ENCODE measurements at places on chromosomes 11 and 22.

DNA sequence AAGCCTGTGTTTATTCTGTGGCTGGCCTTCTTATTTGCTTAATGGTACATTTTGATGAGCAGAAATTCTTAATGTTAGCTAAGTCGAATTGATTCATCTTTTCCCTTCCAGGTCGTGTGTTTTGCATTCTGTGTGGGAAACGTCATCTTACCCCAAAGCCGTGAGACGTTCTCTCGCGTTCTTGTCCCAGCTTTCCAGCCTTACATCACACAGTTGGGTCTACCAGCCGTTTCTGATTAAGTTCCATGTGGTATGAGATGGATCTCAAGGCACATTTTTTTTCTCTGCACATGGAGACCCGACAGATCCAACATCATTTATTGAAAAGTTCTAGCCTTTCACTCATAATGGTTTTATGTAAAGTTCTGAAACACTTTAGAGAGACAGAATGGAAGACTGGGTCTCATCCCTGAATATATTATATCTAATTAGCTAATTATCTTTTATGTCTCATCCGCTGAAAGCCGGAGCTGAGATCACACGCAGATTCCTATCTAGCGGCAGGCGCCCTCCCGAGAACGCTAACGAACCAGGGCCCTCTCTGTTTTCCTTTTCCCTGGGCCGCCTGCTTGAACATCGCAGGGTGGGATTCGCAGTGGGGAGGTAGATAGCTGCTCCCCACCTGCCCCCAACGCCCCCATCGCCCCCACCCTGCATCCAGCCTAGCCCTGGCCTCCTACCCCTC, 1162.2 kb downstream of the BRD1 start:
- no peak for DNase-seq

DNA sequence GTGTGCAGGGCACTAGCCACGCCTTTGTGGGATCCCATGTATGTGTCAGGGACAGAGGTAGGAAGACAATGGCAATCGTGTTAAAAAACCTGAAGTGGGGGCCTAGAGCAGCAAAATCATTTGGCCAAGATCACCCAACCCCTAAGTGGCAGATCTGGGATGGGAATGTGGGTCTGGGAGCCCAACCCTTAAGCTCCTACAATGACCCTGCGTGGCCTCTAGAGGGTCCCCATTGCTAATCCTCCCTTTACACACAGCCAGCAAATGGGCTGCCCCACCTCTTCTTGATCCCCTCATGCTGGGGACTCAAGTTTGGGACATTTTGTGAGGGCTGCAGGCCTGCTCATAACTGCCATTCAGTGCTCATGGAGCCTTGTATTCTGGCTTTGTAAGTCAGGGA, 73.2 kb upstream of the SUSD2 start:
- DNase-seq = no peak

DNA sequence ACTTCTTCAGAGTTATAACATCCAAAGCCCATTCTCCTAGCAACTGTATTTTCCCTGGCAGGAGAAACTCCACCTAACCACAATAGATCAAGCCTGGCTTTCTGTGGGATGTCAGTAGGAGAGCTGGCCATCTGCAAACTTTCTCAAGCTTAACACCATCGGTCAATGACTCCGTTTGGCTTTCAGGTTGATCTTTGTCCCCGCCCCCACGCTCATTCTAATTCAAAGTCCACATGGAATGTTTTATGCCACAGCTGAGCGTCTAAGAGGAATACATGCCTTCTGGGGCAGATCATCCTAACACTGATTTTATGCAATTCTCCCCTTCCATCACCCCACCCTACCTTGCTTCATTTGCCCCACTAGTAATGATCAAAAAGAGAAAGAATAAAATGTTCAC, 4.8 kb downstream of the GVQW3 start:
- no peak for DNase-seq

GRCh38 chr11:92137747-92138146, 86.9 kb upstream of the FAT3 start:
- no peak for DNase-seq

GRCh38 chr22:24403346-24403745, 24.1 kb upstream of the ADORA2A start:
- no peak for DNase-seq

- DNase-seq = no peak
Measured at GRCh38 chr11:68658661-68659060, 25.7 kb upstream of the GAL start.

DNA sequence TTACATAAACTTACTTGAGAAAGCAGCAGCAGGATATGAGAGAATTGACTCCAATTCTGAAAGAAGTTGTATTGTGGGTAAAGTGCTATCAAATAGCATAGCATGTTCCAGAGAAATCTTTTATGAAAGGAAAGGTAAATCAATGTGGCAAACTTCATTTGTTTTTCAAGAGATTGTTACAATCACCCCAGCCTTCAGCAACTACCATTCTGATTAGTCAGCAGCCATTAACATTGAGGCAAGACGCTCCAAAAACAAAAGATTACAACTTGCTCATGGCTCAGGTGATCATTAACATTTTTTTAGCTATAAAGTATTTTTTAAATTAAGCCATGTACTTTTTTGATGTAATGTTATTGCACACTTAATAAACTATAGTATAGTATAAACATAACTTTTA, 357.2 kb downstream of the TMEM135 start:
- no peak for DNase-seq

DNA sequence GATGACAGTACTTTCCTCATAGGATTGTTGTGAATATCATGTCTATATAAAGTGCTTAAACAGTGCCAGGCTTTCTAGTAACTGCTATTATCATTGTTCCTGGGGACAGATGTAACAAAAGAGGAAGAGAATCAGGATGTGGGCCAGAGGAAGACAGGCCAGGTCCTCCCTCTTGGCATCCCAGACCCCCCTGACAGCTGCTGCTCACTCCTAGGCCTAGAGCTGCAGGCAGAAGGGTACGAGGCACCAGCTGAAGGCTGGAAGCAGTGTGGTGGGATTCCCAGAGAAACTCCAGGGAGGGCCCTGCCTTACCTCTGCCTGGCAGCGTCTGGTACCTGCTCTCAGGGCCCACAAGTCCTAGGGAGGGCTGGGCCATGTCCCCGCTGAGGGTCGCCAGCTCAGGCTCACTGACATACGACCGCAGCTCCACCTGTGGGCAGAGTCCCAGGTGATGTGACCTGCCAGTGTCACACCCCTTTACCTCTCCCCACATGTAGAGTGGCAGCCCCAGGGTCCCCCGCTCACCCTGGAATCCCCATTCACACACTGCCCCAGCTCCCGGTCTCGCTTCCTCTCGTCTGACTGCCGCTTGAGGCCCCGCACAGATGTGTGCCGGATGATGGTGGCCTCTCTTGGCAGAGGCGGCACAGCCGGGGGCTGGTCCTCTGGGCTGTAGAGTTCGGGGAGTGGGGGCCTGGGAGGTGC, 52.2 kb downstream of the C11orf58 start:
- DNase-seq = no peak

- DNase-seq = peak; percentile 73
Measured at GRCh38 chr11:57249384-57250319, 12.6 kb upstream of the APLNR start.

GRCh38 chr22:19849835-19850762, 4.6 kb downstream of the GNB1L start:
- DNase-seq = no peak

GRCh38 chr22:27749597-27750225, 51.8 kb downstream of the MN1 start:
- DNase-seq = no peak

DNA sequence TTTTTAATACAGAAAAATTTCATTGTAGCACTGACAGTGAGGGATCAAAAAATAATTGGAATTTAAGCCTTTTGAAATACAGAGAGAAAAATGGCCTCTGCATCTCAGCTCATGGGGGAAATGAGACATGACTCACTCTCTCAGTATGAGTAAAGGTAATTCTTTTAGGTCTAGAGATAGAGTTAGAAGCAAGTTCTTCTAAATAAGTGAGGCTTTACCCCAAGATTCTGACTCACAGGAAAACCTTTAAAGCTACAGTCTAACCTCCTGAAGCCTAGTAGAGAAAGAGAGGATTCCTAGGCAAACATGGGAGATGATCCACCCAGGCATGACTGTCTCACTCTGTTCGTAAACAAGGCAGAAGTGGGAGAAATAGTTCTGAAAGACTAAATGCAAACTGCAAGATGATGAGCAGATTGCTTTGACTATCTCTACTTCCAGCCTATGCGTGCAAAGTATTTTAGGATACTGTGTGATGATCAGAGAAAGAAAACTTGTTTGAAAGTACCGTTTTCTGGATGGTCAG, 1003.3 kb upstream of the CCDC90B start:
- DNase-seq = no peak

GRCh38 chr11:108574675-108575074, 18.9 kb downstream of the EXPH5 start:
- DNase-seq = no peak

- DNase-seq = no peak
Measured at GRCh38 chr22:43399338-43399979, 12.4 kb upstream of the MPPED1 start.

DNA sequence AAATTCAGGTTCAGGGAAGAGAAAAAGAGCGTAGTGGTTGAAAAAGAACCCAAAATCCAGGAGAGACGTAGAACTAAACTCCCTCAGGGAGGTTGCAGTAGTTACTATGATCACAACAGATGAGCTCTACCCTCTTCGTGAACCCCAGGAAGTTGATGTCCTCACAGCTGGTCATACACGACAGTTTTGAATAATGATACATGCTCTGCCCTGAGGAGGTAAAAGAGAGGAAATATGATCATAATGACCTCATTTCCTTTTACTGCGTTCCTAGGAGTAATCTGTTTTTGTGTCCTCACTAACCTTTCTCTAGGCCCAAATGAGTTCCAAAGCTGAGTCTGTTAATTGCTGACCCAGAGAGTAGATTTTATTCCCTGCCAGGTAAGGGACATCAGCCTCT, 1.3 kb downstream of the PATE2 start:
- DNase-seq = no peak

- no peak for DNase-seq
Measured at GRCh38 chr11:92717240-92717639, 252.2 kb upstream of the MTNR1B start.

- no peak for DNase-seq
Measured at GRCh38 chr22:39470451-39471291, 13.9 kb downstream of the MGAT3 start.

DNA sequence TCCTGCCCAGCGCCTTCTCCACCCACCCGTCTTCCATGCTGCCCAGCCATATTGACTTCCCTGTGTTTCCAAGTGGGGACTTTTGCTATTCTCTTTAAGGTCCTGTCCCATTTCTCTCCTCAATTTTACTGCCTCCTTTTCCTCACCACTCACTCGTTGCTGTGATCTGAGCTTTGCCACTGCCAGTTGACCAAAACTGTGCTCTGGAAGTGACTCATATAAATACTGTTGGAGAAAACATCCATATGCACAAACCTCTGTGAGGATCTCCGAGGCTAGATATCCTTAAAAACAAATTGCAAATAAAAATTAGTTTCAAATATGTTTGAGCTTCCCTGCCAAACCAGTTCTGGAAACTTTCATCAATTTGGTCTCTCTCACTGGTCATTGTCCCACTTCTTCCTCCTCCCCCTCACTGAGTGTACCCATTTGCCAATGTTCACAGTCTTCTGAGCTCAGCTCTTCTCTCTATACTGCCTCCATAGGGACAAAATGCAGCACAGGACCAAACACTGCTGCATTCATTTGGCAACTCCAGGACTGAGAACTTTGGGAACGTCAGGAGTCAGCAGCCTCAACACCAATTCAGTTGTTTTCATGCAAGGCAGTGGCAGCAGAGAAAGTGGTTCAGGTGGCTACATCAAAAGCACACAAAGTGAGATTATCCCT, 34.0 kb upstream of the MMP13 start:
- DNase-seq = no peak

- DNase-seq = no peak
Measured at GRCh38 chr22:45455212-45455611, 41.7 kb downstream of the RIBC2 start.

- no peak for DNase-seq
Measured at GRCh38 chr11:57377107-57377506, 3.8 kb downstream of the PRG3 start.

GRCh38 chr22:22946131-22946530, 58.5 kb downstream of the IGLL5 start:
- DNase-seq = no peak

- no peak for DNase-seq
Measured at GRCh38 chr11:122344215-122344614, 228.2 kb upstream of the BLID start.

- DNase-seq = no peak
Measured at GRCh38 chr11:47641600-47642098, 710 bp downstream of the MTCH2 start.

DNA sequence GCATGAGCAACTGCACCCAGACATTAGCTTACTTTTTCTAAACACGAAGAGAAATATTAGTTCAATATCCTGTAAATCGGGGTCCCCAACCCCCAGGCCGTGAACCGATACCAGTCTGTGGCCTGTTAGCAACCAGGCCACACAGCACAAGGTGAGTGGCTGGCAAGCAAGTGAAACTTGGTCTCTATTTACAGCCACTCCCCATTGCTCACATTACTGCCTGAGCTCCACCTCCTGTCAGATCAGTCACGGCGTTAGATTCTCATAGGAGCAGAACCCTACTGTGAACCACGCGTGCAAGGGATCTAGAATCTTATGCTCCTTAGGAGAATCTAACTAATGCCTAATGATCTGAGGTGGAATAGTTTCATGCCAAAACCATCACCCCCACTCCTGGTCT, 27.8 kb upstream of the DEPDC7 start:
- DNase-seq = no peak

GRCh38 chr11:47409440-47410369, 1.3 kb downstream of the SLC39A13 start:
- DNase-seq = no peak

DNA sequence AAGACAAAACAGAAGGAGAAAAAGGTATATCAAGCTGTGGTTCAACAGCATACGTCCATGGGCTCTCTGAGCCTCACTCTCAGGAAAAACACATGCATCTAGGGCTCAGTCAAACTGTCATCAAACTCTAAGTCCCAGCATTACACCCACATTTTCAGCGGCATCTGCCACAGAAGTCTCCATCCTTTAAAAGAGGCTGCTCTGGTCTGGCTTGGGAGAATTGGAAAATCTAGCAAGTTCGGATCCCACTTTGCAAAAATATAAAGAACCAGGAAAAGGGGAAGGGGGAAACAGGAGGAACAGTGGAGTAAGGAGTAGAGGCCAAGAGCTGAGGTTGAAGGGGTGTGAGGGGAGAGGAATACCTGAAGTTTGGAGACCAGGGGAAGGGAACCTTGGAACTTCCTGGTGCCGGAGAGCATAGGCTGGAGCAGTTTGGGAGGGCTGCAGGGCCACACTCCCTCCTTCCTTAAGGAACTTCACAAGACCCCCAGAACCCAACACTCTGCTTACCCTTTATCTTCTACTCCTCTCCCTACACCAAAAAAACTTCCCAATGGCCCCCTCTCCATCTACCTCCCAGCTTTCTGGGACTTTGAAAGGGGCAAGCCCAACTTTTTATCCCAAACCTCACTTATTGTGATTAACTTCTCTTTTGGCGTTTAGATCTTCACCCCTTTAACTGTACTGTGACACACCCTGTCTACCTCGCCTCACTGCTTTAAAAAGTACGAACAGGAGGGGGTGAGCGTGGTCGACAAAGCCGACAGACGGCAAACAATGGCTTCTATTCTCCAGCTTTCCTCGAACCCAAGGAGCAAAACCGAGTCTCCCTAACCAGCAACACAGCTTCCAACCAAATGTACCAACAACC, 4.0 kb downstream of the PAX6 start:
- no peak for DNase-seq

Data from RPMI8226 (cell line).